ENCODE measurements at places on chromosomes 4 and X.

- no peak for DNase-seq
These were observed 376.8 kb downstream of the BCOR start for GRCh38 chrX:39720945-39721344.

- no peak for DNase-seq
These were observed 321.7 kb downstream of the PCDH7 start for GRCh38 chr4:31041853-31042252.

DNA sequence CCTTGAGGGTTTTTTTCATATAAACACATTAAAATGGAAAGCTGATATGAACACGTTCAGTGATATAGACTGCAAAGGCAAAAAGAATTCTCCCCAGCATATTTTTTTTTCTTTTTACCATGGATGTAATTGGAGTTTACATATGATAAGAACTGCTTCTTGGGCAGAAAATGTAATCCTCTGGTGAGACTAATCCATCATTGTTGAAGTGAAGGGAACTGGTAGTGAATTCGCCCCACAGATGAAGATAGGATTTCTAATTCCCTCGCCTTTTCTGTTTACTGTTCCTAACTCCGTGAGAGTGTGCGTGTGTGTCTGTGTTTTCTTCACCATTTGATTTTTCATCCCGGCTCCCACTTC, 88.9 kb downstream of the GPR143 start:
- no peak for DNase-seq

- no peak for DNase-seq
These were observed 12.0 kb downstream of the P2RY10 start for GRCh38 chrX:78957049-78957767.

GRCh38 chrX:136714626-136715599, 65.8 kb downstream of the ARHGEF6 start:
- DNase-seq = no peak

DNA sequence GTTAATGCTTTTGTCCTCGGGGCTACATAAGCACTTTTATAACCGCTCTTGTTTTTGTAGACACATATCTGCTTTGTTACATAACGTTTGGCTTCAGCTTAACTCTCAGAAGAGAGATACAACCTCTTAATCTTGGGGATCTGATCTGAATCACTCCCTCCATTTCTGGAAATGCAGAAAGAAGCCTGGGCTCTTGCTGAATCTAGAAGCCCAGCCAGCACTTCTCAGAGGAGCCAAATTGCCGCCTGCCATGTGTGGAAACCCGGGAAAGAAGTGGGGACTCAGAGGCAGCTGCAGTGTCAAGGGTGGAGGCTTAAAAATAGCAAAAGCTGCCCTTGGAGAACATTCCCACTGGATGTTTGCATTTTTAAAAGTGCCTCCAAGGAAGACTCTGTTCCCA, 69.3 kb upstream of the LDB2 start:
- peak; percentile 65 for DNase-seq

DNA sequence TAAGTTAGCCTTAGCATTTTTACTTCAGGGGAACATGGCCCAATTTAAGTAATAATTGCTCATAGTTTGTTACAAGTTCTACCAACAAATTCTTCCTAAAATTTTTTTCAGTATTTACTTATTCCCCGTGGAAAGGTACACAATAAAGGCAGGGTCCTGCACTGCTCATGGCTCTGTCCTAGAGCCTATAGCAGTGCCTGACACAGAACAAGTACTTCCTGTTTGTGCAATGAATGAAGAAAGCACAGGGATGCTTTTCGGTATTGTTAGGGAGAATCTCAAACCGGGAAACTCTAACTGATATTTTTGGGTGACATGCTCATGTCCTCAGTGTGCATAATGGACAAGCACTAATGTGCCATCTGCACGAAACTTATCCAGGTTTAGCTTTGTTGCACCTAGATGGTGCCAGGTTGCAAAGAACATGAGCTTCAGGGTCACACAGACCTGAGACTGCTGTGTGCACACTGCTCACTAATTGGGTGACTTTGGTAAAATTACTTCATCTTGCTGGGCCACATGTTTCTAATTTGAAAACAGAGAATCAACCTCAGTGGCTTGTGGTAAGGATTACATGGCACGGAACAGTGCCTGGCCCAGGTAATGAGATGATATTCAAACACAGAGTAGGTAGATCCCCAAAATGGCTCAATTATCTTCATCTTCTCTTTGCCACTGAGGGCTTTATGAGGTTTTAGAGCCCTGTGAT, 175.8 kb upstream of the NPY2R start:
- DNase-seq = no peak

DNA sequence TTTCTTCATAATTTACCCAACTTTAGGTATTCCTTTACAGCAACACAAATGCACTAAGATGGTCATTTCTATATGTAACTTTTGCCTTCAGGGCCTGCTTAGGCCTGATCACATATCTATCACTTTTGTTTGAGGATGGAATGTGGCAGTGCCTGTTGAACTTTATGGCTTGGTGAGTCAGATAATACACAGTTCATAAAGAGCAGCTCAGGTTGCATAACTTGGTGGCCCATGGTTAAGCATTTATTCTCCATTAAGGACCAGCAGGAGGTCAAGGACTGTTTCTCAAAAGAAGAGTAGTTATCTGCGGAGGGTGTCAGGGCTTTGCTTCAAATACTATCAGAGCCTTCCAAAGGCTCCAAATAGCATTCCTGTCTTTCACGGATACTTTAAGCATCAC, 124.1 kb upstream of the PDHA2 start:
- no peak for DNase-seq

GRCh38 chr4:152516156-152516555, 19.7 kb downstream of the FBXW7 start:
- DNase-seq = no peak

DNA sequence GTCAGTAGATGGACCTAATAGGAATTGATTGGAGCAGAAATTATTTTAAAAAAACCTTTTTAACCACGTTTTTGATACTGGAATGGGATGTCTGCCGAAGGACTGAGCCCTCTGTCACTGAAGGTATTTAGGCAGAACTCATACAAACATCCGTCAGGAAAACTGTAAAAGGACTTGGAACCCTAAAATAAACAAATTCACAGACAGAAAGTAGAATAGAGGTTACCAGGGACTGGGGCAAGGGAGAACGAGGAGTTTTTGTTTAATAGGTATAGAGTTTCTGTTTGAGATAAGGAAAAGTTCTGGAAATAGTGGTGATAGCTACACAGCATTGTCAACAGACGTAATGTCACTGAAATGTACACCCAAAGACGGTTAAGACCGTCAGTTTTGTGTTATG, 105.5 kb downstream of the BCOR start:
- no peak for DNase-seq

GRCh38 chr4:155904331-155904730, 835 bp downstream of the TDO2 start:
- DNase-seq = no peak

DNA sequence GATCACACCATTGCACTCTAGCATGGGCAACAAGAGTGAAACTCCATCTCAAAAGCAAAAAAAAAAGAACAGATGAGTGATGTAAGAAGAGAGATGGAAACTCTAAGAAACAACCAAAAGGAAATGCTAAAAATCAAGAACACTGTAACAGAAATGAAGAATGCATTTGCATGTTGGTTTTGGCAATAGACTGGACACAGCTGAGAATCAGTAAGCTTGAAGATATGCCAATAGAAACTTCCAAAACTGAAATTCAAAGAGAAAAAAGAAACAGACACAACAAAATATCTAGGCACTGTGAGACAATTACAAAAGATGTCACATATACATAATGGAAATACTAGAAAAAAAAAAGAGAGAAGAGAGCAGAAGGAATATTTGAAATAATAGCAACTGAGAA, 93.7 kb downstream of the BEND2 start:
- DNase-seq = no peak

- DNase-seq = no peak
These were observed 206.3 kb upstream of the ATP6AP2 start for GRCh38 chrX:40374486-40374885.

DNA sequence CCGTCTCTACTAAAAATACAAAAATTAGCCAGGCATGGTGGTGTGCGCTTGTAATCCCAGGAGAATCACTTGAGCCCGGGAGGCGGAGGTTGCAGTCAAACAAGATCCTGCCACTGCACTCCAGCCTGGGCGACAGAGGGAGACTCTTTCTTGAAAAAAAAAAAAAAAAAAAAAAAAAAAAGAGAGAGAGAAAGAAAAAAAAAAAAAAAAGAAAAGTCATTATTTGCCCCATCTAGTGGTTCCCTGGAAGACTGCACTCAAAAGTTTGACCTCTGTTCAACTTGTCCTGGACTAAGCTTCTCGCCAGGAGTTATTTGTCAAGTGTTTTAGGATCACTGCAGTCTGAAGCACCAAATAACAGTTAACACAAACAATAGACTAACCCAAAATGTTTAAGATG, 45.3 kb upstream of the KCTD8 start:
- DNase-seq = peak; percentile 21

Measured in kidney (tissue), 22 donors.